ENCODE measurements at places on chromosomes 5 and 9. TPM values are rescaled to one million over a fixed set of nuclear protein-coding genes. Genes with fewer than 3 reads are reported as not detected.

Gene PKN3
- total RNA-seq: 16.3 TPM

Gene CD14
- 4.3 TPM for total RNA-seq

Gene SLC34A3
- 0.07 TPM for total RNA-seq

Gene GMCL2
- not detected for total RNA-seq

Gene TRPM6
- 2.5 TPM for total RNA-seq

Gene CDKN2B-AS1
- total RNA-seq: not detected

Gene AQP7
- 0.31 TPM for total RNA-seq

Gene EIF4EBP3
- 3.0 TPM for total RNA-seq

Data from A549 treated with Hydrocortisone at 1 μM for 4 hours (cell line).